Thoracic aorta (tissue), 2 donors: ENCODE measurements at places on chromosomes 12 and 14.

- H3K4me1 ChIP-seq: peaks cover 18% of the 10 kb centered on the region
- peak overlapping the region; percentile 46 for H3K4me3 ChIP-seq
- no peaks in the 10 kb centered on the region for H3K27me3 ChIP-seq
- H3K27ac ChIP-seq: peak overlapping the region; percentile 91
- no peak for DNase-seq
These were observed 19.4 kb downstream of the NCKAP5L start for GRCh38 chr12:49808686-49809380.

- H3K27ac ChIP-seq: no peak overlapping the region
- no peak for DNase-seq
- no peaks in the 10 kb centered on the region for H3K36me3 ChIP-seq
- no peak overlapping the region for H3K4me3 ChIP-seq
These were observed 25.4 kb upstream of the NFKBIA start for GRCh38 chr14:35429951-35430350.

DNA sequence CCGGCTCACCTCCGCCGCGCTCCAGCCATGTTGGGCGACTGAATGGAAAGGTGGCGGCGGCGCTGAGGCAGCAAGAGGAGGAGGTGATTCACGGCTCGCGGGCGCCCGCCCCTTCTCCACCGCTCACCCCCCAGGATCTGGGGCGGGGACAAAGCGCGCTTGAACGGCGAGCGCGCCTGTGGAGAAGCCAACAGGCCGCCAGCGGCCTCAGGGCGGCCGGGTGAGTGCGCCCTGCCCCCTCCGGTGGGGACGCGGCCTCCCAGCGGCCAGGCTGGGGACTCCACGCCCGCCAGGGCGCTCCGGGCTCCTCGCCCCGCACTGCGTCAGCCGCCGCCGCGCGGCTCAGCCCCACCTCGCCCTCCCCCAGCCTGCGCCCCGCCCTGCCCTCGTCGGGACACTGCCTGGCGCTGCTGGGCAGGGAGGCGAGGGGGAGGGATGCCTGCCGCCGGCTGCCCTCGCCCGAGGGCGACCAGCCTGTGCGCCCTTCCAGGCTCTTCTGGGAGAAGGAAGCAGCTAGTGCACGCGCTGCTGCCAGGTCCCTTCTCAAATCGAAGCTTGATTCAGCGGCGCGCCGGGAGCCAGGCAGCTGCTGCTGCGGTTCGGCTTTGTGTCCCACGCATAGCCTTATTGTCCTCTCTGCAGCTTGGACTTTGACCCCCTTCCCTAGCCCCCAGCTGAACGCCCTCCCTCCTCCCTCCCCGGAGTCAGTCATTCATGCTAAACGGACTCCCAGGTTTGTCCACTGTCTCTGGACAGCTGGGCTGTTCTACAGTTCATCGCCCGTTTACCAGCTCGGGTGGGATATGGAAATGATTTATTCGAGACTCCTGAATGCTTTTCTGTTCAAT, at the start of gene KIF21A:
Gene KIF21A (minus strand): TSS at position 40 of the 848 bp plus-strand sequence. CDS start 150 bp downstream, outside the sequence.
- peak within 1 kb of the TSS; percentile 57 for H3K27ac ChIP-seq
- H3K36me3 ChIP-seq: no peaks in the 10 kb centered on the region
- H3K27me3 ChIP-seq: no peaks in the 10 kb centered on the region
- peak; percentile 58 for DNase-seq
- H3K4me3 ChIP-seq: peak within 1 kb of the TSS; percentile 94

DNA sequence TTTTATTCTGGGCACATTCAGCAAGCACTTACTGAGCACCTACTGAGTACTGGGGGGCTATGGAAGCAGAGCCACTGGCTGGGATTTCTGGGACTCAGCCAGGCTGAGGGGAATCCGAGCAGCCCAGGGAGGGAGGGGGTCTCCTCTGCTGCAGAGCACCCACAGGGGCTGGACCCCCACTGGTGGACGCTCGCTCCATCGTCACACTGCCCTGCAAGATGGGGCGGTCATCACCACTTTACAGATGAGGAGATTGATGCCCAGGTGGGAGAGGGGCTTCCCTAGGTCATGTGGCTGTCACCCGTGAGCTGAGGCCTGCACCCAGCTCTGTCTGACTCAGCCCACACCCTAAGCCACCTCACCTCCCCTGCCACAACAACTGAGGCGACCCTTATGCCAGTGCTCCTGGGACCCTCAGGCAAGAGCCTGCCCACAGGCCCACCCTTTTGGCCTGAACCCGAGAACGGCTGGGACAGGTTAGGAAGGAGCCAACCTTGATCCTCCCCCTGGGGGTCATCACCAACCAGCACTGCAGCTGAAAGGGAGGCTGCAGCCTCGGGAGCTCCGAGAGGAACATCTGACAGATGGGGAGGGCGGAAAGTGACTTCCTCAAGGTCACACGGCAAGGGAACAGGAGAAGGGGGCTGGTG, 74.4 kb downstream of the SERPINA3 start:
- no peak overlapping the region for H3K4me3 ChIP-seq
- no peaks in the 10 kb centered on the region for H3K27me3 ChIP-seq
- H3K27ac ChIP-seq: no peak overlapping the region

- no peak overlapping the region for H3K27ac ChIP-seq
- DNase-seq: no peak
- no peaks in the 10 kb centered on the region for H3K27me3 ChIP-seq
- H3K36me3 ChIP-seq: no peaks in the 10 kb centered on the region
- no peak overlapping the region for H3K4me3 ChIP-seq
- H3K4me1 ChIP-seq: no peaks in the 10 kb centered on the region
These were observed 47.7 kb upstream of the ADAMTS20 start for GRCh38 chr12:43599708-43600107.

DNA sequence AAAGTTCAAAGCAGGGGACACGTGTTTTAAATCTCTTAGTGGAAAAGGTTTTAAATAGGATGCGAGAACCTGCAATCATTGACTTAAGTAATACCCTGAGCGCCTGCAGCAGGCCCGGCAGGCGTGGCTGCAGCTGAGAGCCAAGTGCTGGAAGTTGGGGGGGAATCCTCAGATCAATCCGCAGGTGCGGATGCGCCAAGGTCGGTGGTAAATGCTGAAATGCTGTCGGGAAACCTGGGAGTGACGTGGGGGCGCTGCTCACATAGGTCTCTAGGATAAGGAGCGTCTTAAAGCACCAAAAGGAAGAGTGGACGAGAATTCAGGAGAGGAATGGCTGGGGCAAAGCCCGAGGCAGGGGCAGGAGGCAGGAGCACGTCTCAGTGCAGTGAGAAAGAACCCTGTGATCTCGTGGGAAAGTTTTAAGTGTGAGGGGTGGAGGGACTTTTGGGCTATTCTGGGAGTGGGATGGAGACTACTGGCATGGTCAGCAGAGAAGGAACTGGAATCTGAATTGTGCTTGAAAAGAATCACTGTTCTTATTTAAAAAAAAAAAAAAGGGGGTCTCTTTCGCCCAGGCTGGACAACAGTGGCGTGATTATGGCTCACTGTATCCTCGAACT, 883 bp upstream of the CDCA4 start:
- peak overlapping the region; percentile 51 for H3K27ac ChIP-seq
- H3K27me3 ChIP-seq: no peaks in the 10 kb centered on the region
- H3K4me1 ChIP-seq: no peaks in the 10 kb centered on the region
- peak overlapping the region; percentile 79 for H3K4me3 ChIP-seq
- no peak for DNase-seq
- no peaks in the 10 kb centered on the region for H3K36me3 ChIP-seq

DNA sequence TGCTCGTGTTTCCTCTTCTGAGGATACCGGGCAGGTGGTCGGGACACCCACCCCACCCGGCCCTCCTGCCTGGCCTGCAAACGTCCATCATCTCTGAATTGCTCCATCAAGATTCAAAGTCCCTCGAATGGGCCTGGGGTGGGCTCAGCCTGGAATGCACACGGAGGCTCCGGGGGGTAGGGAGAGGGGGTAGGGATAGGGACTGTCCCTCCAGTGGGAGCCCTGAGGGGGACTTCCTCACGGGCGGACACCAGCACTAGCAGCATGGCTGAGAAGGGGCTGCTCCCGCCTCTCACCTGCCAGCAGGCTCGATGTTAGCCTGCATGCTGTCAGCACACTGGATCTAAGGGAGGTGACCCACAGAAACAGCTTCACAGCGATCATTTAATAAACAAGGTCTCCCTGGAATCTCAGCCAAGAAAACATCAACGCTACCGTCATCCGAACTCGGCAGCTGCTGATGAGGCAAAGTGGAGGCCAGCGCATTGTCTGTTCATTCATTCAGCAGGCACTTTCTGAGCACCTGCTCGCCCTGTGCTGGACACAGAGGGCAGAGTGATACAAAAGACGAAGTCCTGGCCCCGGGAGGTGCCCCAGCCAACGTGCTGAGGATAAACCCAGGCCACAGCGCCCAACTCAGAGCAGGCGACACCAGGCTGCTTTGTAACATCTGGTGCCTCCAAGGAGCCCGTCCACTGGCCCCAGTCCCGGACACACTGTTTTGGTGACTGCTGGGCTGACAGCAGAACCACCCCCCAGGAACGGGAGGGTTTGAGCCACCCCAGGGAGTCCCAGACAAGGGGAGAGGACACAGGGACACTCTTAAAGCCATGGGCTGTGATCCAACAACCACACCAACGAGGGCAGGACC, 6.3 kb downstream of the TMEM179 start:
- no peaks in the 10 kb centered on the region for H3K36me3 ChIP-seq
- H3K27me3 ChIP-seq: peaks cover 5% of the 10 kb centered on the region
- no peaks in the 10 kb centered on the region for H3K4me1 ChIP-seq
- DNase-seq: no peak
- no peak overlapping the region for H3K27ac ChIP-seq

DNA sequence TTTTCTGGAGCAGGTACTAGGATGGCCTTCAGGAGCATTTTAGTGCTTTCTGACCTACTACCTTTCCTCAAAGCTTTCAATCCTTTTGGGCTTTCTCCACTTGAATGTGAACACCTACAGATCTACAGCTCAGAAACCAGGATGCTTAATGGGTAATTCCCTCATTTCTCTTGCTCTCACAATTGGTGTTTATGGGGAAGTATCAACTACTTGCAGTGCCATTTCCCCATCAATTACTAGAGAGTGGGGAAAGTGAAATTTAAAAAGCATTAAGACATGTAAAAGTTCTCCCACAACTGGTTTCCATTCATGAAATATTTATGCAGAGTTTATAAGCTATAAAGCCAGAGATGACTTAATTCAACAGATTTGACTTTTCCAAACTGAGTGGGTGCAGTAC, 2.1 kb upstream of the YY1 start:
- no peaks in the 10 kb centered on the region for H3K27me3 ChIP-seq
- no peak overlapping the region for H3K27ac ChIP-seq
- peak overlapping the region; percentile 98 for H3K4me3 ChIP-seq
- H3K36me3 ChIP-seq: no peaks in the 10 kb centered on the region

DNA sequence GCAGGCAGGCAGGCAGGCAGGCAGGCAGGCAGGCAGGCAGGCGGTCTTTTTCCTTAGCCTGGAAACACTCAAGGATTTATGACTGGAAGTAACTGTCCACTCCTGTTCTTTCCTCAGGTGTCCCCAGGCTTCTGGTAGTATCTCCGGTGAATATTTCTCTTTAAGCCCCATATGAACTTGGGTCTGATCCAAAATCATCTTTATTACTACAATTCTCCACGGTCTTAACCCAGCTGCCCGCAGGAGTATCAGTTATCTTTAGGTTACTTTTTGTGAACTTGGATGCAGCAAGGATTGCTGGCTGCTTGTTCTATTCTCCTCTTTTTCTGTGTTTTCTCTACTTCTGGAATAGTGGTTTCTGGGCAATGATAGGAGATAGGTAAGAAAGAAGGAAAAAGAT, 3.3 kb downstream of the CSRNP2 start:
- DNase-seq: no peak
- no peak overlapping the region for H3K4me3 ChIP-seq
- peaks cover 21% of the 10 kb centered on the region for H3K4me1 ChIP-seq
- no peaks in the 10 kb centered on the region for H3K27me3 ChIP-seq
- no peak overlapping the region for H3K27ac ChIP-seq

DNA sequence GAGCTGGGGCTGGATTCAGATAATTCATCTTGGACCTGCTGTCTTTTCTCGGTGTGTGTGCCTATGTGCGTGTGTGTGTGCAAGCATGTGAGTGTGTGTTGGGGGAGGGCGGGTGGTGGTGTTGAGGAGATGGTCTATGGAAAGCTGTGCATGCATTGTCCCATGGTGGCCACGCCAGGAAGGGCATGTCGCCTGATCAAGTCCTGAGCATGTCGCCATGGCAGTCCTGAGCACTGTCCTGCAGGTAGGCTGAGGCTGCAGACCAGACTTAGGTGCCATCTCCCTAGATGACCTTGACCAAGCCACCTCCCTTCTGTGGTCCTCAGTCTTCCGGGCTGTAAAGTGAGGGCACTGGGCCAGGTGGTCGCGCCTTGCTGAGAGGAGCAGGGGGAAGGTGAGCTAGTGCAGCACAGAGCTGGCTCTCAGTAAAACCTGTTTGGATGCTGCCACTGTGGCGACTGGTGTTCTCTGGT, 81.4 kb downstream of the PAPOLA start:
- H3K36me3 ChIP-seq: no peaks in the 10 kb centered on the region
- DNase-seq: no peak
- H3K4me3 ChIP-seq: no peak overlapping the region
- H3K27ac ChIP-seq: no peak overlapping the region
- no peaks in the 10 kb centered on the region for H3K27me3 ChIP-seq

DNA sequence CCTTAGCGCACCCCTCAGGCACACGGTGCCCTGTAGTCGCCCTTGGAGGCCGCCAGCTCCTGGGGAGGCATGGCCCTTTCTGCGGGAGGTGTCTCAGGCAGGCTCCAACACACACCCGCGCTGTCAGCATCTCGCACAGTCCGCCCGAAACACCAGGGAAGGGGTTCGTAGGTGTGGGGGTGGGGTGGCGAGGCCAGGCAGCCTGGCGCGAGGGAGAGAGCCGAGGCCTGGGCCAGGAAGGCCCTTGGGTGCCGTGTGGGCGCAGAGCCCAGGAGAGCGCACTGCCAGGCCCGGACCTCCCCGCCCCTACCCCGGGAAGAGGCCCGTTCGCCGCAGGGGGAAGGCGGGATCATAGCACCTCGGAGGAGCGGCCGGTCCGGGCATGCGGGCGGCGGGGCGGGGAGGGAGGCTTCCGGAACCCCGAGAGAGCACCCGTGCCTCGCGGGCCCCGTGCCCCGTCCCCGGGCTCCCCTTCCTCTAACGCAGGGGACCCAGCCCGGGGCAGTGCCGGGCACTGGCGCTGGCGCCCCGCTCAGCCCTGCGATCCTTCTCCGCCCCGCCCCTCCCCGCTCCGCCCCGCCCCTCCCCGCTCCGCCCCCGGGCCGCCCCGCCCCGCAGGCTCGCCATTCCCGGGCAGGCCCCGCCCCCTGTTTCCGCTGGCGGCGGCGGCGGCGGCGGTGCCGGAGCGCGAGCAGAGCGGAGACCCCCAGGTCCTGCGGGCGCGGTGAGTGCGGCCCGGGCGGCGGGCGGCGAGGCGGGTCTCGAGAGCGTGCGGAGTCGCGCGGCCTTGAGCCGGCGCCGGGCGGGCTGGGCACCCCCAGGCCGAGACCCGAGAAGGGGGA, at the start of gene TSPAN9:
Gene TSPAN9 (plus strand): TSS at position 650 of the 842 bp plus-strand sequence. CDS start 123,815 bp downstream, outside the sequence.
- DNase-seq: peak; percentile 51
- H3K36me3 ChIP-seq: no peaks in the 10 kb centered on the region
- peak within 1 kb of the TSS; percentile 91 for H3K4me3 ChIP-seq
- peaks cover 5% of the 10 kb centered on the region for H3K4me1 ChIP-seq

GRCh38 chr14:72633551-72633950, 260.4 kb downstream of the DPF3 start:
- no peaks in the 10 kb centered on the region for H3K36me3 ChIP-seq
- no peak overlapping the region for H3K4me3 ChIP-seq
- DNase-seq: no peak
- H3K27ac ChIP-seq: no peak overlapping the region
